ENCODE measurements at places on chromosomes 16 and 17. TPM values are rescaled to one million over a fixed set of nuclear protein-coding genes. Genes with fewer than 3 reads are reported as not detected.

GRCh38 chr17:45282683-45283644, 21.1 kb upstream of the SPATA32 start:
- DNase-seq: no peak

GRCh38 chr16:8469102-8469778, 121.1 kb downstream of the TMEM114 start:
- no peak for DNase-seq

STAC2 gene
- total RNA-seq: not detected

MEOX1 gene
- 0.10 TPM for total RNA-seq
